Left cardiac atrium (tissue), 4 donors: ENCODE measurements at places on chromosomes 7 and 10.

- DNase-seq, result peak; percentile 71
These were observed 102.7 kb downstream of the FAM53B start for GRCh38 chr10:124641282-124642087.

DNA sequence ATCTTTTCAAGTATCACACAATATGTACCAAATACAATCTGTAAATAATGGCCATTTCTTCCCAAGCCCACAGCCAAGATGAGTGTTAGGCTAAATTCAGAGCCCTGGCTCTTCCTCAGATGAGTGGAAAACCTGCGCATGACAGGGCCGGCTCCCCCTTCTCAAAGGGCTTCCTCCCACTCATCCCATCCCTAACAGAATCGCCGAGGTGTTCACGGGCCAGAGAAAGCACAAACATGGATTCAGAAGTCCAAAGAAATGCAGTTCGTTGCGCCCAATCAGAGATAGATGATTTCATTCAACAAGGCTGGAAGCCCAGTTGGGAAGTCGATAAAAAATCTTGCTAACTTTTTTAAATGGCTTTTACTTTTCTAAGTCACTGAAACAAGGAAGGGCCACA lies 121.8 kb downstream of the UBE2H start:
- no peak for DNase-seq

DNA sequence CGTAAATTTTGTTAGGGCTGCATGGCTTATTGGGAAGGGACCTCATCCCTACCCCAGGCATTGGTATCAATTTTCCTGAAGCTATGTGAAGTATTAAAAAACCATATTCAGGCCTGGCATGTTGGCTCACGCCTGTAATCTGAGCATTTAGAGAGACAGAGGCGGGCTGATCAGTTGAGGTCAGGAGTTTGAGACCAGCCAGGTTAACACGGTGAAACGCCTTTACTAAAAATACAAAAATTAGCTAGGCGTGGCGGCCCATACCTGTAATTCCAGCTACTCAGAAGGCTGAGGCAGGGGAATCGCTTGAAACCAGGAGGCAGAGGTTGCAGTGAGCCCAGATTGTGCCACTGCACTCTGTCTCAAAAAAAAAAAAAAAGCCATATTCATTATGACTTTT lies 7.1 kb downstream of the TASOR2 start:
- no peak for DNase-seq

DNA sequence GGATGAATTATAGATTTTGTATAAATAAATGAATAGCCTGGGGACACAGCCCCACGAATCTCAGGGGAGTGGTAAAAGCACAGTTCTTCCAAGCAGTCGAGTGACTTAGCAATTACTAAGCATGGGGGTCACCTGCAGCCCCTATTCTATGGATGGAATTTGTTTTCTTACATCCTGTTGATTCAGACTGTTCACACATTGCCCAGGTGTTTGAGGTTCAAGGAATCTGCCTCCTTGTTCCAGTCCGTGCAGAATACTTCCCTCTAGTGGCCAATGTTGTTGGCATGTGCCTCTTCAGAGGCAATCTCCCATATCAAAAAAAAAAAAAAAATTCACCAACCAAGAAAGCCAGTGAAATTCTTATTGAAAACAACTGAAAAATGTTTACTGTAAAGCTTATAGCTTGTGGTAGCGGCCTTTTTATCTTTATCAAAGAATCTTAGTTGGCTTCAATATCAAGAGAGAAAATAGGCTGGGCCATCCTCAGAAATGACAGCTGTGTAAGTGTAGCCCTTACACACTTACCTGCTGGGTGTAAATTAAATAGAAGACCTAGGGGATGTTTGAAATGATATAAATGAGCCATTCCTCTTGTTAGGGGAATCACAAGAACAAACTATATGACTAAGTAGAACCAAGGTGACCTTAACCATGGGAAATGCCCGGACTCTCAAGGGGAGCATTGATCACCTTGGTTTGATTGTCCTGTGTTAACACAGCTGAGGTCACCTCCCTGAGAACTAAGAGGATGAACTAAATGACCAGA lies 7.8 kb downstream of the LIPM start:
- no peak for DNase-seq

- DNase-seq, result no peak
These were observed 41.6 kb downstream of the FRMPD2 start for GRCh38 chr10:48232717-48233447.

GRCh38 chr10:70729763-70730357 lies 55.3 kb downstream of the TBATA start:
- no peak for DNase-seq

DNA sequence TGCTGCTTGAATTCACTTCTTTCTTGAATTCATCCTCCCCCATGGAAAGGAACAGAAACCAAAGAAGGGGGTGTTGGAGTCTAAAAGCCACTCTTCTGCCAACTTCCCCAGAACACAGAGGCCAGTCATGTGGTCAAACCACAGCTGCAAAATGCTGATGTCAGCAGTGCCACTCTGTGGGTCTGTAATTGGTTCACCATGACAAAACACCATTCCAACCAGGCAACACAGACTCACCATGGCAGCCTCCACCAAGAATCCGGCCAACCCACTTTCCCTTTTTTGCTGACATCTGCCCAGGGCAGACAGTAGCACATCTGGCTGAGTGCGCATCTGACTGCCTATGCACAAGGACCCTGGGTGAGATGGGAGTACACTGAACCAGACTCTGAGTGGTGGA lies 16.8 kb downstream of the OSBPL3 start:
- peak; percentile 50 for DNase-seq

DNA sequence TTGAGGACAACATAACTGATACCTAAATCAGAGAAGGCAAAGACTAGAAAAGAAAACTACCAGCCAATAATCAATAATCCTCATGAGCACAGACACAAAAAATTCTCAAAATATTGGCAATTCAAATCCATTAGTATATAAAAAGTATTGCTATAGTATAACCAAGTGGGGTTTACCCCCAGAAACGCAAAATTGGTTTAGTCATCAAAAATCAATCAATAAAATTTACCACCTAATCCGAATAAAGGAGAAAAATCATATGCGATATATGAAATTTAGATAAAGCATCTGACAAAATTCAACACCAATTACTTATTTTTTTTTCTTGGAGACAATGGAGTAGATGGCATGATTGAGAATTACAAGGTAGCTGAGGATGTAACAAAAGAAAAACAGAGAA lies 11.2 kb upstream of the ING3 start:
- DNase-seq, result no peak

DNA sequence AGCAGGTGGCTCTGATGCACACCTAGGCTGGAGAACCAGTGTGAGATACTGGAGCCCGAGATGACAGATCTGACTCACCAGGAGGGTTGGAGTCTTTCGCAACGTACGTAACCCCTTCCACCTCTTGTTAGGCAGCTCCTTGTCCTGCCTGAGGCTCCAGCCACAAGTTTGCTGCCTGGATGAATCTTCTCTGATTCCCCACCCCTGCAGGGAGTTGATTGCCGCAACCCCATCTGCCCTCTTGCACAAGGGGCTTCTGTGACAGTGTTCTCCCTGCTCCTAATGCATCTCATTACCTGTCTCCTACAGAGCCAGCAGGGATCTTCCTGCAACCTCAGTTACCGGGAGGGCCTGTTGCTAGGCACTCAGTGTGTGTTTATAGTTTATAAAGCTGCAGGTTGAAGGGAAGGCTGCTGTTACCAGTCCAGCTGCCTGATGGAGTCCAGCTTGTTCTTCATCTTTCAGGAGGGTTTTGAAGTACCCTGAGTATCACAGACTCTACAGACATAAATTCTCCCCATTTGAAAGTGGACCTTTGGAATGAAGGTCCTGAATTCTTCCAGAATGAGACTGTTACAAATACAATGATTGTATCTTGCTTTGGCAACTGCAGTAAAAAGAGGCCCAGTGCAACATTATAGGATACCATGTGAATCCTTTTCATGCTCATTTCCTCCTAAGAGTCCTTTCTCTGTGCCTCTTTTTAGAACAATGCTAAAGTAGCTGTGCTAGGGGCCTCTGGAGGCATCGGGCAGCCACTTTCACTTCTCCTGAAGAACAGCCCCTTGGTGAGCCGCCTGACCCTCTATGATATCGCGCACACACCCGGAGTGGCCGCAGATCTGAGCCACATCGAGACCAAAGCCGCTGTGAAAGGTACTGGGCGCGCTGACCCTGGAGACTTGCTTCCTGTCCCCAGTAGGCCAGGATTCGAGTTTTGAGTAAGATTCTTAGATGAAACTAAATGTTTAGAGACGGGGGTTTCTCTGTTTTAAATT lies 6.5 kb downstream of the MDH2 start:
- DNase-seq, result no peak

- DNase-seq, result no peak
These were observed 23.7 kb downstream of the ATAD1 start for GRCh38 chr10:87794285-87794684.

DNA sequence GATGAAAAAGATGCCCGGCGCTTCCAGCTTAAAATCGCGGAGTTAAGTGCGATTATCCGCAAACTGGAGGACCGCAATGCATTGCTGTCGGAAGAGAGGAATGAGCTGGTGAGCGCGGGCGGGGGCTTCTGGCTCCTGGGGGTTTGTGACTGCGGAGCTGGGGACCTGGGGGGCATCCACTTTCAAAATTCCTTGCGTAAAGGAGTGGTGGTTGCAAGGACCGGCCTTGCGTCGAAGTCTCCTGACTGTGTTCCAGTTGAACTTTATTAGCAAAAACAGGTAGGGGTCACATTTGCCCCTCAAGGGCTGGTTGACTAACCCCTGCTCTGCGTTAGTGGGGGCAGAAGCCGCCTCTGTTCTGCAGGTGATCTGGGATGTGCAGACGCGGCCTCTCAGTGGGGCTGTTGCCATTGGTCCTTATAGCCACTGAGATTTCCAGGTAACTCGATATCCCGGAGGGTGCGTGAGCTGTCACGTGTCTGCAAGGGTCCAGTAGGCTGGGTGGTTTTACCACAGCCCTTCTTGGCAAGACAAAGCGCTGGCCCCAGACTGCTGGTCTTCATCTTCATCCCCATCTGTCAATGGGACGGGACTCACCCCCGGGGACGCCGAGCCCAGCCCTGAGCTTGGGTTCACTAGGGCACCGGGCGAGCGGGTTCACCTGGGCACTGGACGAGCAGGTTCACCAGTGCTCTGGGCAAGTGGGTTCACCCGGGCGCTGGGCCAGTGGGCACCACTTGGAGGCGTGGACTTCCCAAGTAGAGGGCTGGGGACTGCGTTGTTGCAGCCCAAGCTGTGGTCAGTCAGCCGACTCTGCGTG lies 51.5 kb upstream of the DPYSL4 start:
- DNase-seq, result peak; percentile 16

DNA sequence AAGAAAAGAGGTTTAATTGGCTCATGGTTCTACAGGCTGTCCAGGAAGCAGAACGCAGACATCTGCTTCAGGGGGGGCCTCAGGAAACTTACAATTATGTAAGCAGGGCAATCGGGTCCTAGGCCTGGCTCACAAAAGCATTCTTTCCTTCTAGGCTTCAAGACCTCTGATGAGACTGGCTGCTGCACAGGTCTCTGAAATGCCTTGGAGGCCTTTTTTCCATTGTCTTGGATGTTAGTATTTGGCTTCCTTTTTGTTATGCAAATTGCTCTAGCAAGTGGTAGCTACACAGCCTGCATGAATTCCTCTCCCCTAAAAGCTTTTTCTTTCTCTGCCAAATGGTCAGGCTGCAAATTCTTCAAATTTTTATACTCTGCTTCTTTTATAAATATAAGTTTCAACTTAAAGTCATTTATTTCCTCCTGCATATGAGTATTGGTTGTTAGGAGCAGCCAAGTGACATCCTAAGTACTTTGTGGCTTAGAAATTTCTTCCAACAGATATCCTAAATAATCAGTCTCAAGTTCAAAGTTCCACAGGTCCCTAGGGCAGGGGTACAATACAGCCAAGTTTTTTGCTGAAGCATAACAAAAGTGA lies 83.1 kb upstream of the SEMA3A start:
- no peak for DNase-seq

GRCh38 chr7:64626083-64626469 lies 39.9 kb upstream of the ZNF107 start:
- DNase-seq, result no peak

DNA sequence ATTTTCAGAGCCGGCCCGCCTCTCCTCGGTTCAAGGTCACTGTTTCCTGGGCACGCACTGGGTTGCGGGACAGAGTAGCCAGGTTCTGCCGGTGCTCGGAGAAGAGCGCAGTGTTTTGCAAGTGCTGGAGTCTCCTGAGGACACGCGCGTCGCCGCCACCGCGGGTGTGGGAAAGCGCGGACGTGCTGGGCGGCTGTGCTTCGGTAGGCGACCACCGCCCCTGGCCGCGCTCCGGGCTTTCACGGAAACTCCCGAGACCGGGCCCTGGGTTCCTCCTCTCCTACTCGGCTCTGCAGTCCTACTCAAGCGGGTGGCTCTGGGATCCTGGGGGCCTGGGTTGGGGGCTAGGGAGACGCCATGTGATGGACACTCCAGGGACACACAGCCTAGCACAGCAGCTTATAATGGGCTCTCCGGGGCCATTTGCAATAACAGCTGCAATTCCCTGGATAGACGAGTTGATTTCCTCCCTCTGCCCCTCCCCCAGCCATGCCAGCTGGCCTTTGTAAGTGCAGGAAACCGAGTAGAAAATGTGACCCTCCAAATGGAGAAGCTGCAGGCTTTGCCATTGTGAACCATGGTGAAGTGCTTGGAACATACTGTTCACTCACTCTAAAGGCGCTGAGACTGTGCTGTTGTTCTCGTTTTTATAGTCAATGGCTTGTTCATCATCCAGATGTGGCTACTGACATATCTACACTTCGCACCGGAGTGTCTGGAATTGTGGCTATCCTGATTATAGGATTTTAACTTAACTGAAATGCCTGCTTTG lies 2.1 kb downstream of the FRAT1 start:
- peak; percentile 44 for DNase-seq

DNA sequence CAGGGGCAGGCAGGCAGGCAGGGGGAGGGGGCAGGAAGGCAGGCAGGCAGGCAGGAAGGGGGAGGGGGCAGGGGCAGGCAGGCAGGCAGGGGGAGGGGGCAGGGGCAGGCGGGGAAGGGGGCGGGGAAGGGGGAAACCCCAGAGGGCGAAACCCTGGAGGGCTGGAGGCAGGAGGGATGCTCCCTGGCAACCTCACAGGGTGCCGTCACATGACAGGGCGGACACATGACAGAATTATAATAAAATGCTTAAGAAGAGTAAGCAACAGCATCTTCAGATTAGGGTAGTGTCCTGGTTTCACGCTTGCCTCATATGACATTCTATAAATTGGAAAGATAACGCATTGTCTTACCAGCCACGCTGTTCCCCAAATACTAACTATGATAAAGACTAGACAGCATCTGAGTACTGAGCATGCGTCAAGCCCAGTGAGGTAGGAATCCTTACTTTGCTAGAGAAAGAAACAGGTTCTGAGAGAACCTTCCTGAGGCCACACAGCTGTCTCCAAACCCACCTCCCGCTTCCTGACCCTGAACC lies 131.6 kb downstream of the DIP2C start:
- no peak for DNase-seq

GRCh38 chr10:67807855-67808456 lies 30.0 kb downstream of the DNAJC12 start:
- no peak for DNase-seq

GRCh38 chr7:129644634-129645230 lies 33.2 kb downstream of the NRF1 start:
- DNase-seq, result no peak

GRCh38 chr7:41027428-41028115 lies 675.3 kb downstream of the INHBA start:
- DNase-seq, result no peak

- no peak for DNase-seq
These were observed 9.6 kb downstream of the GDF10 start for GRCh38 chr10:47309408-47310089.
